ENCODE measurements at places on chromosomes 5 and 9.

- DNase-seq: no peak
These were observed 99.7 kb downstream of the ARHGAP26 start for GRCh38 chr5:142869886-142870285.

- DNase-seq: no peak
These were observed 518.5 kb downstream of the NR2F1-AS1 start for GRCh38 chr5:93062548-93062947.

DNA sequence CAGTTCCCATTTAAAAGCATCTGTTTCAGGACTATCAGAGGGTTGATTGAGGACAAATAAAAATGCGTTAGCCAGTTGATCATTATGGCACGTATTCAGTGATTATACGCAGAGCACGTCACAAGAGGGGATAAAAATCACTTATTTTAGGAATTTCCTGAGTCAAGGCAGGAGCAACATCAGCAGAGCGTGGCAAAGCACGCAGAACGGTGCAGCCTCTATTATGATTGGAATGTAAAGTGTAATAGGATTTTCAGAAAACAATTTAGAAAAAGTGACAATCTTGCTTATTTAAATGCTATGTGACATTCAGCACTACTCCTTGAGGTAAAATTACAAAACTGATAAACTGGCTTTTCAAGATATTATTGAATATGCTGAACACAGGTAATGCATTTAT lies 413.6 kb upstream of the DAP start:
- DNase-seq: no peak

DNA sequence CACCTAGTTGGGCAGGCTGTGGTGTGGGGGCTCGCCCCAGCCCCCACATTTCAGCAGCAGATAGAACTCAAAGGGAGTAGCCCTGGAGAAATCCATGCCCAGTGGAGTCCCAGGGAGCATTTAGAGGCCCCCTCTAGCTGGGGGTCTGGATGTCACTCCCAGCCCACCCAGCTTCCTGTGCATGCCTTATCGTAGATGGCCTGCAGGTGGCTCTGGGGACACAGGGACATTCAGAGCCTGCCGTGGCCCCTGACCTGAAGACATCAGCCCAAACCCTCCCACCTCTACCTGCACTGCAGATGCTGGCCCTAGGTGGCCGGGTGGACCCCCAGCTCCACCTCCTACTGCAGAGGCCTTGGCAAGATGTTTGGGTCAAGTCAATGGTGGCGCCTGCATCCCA lies 49.0 kb upstream of the LMX1B start:
- no peak for DNase-seq

- peak; percentile 47 for DNase-seq
These were observed 36.7 kb upstream of the HMHB1 start for GRCh38 chr5:143775258-143775657.

DNA sequence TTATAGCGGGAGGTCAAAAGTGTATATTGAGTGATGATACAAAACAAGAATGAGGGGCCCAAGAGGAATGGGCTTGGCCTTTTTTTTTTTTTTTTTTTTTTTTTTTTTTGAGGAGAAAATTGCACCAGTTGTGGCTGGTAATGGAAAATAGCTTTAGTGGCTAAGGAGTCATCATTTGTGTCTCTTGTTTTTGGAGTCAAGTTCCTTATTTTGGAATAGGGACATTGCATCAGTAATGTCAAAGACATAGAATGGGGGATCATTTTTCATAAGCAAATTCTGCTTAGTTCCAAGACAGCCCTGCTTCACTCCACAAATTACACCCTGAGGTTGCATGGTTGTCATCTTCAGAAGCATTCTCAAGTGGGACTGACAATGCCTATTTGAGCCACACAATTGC lies 137.4 kb downstream of the STK32A start:
- DNase-seq: no peak

- no peak for DNase-seq
These were observed 12.0 kb upstream of the SLC24A2 start for GRCh38 chr9:19800884-19801283.

DNA sequence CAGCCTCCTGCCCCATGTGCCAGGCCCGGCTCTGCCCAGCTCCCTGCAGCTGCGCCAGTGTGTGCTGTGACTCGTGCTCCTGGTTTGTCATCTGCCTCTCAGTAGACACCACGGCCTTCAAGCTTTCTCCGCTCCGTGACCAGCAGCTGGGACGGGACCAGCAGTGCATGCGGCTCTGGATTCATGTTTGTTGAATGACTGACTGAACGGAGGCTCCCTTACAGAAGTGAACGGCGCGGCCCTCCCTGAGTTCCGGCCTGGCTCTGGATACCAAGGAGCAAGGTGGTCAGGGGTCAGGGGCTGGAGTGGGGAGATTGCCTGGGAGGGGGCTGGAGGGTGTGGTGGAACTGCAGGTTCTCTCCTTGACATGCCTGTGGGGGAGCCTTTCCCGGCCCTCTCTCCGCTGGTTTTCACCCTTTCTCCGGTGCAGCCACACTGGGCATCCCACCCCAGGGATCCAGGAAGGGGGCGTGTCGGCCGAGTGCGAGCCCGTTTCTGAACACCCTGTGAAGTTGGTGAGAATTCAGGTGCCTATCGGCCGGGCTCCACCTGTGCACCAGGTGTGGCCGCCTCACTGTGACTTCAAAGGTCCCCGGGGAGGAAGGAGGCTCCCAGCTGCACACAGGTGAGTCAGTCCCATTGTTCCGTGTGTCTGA lies 11.1 kb upstream of the CEP72 start:
- no peak for DNase-seq

DNA sequence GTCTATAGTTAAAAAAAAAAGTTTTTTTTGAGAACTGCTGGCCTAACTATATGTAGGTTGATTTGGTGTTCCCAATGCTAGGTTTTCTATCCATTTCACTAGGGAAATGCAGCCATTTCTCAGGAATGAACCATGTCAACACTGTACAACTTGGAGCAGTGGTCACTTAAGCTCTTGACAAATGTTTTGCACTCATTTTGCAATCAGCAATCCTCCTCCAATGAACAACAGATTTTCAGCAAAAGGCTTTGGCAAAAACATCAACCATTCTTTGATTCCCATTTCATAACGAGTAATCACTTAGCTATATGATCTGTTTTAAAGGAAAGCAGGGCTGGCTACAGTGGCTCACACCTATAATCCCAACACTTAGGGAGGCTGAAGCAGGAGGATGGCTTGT lies 17.9 kb downstream of the STRBP start:
- DNase-seq: peak; percentile 12

- DNase-seq: no peak
These were observed 10.8 kb upstream of the SLC12A7 start for GRCh38 chr5:1122511-1123294.

DNA sequence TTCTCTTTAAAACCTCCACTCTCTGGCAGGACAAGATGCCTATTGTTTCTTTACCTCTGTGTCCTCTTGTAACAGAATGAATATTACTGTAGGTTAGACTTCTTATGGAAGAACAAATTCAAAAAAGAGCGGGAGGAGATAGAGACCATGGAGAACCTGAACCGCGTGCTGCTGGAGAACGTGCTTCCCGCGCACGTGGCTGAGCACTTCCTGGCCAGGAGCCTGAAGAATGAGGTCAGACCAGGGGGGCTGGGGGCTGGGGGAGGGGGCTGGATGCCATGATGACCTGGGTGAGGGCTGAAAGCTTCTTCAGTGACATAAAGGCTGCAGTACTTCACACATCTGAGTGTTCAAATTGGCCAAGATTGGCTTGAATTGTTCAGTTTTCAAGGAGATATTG lies 61.4 kb downstream of the CFAP90 start:
- no peak for DNase-seq

GRCh38 chr9:108835831-108836230 lies 20.0 kb downstream of the ACTL7B start:
- DNase-seq: no peak

DNA sequence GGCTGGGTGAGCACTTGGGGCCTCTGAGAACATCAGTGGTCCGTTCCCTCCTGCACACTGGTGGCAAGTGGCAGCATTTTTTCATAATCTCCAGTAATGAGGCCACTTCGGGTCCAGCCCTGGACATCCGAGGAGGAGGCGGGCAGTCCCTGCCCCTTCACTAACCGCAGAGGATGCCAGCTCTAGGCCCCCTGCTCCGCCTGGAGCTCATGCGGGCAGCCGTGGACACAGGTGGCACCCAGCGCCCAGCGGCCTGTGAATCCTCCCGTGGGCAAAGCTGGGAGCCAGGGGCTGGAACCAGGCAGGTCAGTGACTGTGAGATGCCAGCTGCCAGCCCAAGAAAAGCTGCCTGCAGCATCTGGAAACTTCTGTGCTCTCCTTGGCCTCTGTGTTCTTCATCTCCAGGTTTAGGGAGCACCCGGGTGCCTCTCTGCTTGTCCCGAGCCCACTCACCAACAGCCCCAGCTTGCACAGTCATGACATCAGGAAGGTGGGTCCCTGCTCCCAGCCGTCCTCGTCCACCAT lies 92.4 kb downstream of the KCNT1 start:
- no peak for DNase-seq

DNA sequence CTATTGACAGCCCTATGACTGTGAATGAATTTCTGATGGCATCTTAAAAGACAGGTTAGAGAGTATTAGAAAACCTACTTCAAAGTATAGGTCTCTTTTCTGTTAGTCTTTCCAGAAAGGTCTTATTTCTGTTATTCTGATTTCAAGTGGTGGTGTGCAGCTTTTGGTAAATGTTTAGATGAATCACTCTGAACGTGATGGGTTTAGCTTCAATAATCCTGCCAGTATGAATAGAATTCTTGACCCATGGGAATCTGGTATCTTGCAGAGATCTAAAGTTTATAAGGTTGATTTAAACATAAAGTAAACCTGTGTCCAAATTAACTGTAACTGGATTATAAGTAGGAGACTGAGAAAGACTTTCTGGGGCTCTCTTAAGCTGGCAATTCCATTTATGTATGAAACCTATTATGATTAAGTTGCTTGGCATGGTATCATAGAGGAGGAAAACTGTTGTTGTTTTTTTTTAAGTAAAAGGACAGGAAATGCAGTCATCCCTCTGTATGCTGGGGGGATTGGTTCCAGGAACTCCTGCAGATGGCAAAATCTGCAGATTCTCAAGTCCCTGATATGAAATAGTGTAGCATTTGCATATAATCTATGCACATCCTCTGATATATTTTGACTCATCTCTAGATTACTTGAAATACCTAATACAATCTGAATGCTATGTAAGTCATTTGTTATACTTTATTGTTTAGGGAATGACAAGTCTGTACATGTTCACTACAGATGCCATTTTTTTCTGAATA lies 77.0 kb upstream of the ADAMTS19 start:
- DNase-seq: peak; percentile 69

- peak; percentile 23 for DNase-seq
These were observed 69.4 kb upstream of the MEF2C start for GRCh38 chr5:88952344-88952743.

- peak; percentile 4 for DNase-seq
These were observed 46.5 kb upstream of the IRX2 start for GRCh38 chr5:2797981-2798380.
